Activated T-cell treated with anti-CD3 and anti-CD28 coated beads for 4 hours (primary cell): ENCODE measurements at places on chromosomes 11 and 22.

- DNase-seq = no peak
These were observed 12.5 kb upstream of the THRSP start for GRCh38 chr11:78050964-78051831.

- DNase-seq = no peak
These were observed 265.7 kb downstream of the OR4C45 start for GRCh38 chr11:50298182-50298988.

GRCh38 chr11:70437111-70437784, 38.9 kb downstream of the CTTN start:
- no peak for DNase-seq

GRCh38 chr11:95296621-95297025, 65.6 kb upstream of the SESN3 start:
- DNase-seq = no peak

DNA sequence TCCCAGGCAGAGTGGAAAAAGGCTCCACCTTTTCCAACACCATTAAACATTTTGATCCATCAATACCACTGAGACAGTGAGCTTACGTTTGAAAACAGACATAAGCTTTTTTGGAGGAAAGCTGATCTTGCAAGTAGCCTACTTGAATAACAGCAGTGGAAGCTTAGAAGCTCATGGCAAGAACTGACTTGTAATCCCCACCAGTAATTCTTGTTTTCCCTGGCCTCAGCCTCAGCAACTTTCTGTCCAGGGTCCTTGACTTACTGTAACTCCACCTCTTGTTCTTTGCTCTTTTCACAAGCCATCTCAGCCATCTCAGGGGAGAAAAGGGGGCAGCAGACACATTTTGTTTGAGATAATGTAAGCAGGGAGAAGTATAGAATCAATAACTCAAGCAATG, 12.3 kb upstream of the MPZL2 start:
- no peak for DNase-seq

GRCh38 chr11:2736577-2737225, 36.9 kb upstream of the KCNQ1OT1 start:
- no peak for DNase-seq

DNA sequence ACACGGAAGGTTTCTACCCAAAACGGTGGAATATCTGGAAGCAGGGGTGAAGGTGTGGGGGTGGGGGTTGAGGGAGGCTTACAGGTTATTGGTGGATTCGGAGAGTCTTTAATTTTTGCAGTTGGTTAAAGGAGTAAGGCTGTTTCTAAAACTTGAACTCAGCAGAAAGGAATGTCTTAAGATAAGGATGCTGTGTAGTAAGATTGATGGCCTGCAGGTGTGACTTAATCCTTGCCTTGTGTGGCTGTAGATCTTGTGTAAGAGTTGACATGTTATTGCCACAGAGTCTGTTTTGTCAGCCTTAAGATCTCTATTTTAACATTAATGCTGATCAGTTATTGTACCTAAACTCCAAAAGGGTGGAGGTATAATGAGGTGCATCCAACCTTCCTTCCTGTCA, 16.4 kb upstream of the OR6M1 start:
- DNase-seq = no peak

DNA sequence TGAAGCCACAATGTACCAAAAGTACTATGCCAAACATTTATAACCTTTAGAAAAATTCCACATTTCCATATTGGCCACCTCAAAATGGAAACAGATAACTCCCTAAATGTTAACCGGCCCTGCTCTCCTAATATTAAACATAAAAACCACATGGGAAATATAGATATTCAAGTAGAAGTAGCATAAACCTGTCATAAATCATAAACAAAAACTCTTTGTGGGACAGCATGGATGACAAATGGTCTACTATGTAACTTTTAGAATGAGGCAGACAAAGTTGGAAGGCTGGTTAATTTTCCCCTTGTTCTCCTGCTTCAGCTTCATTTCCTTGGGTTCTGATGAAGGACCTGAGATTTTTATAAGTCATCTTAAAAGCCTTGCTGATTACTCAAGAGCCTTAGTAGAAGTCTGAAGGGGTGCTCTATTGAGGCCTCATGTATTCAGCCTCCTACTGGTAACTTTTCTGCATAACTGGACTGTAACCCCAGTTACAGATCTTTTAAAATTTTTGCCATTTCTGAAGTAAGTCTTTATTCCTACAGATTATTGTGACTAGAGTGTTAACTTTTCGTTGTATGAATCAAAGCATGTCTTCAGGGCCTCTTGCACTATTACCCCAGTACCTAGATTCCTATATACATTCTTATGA, 116.4 kb downstream of the STIM1 start:
- DNase-seq = no peak

GRCh38 chr11:71562120-71562519, 3.2 kb upstream of the KRTAP5-10 start:
- DNase-seq = no peak

DNA sequence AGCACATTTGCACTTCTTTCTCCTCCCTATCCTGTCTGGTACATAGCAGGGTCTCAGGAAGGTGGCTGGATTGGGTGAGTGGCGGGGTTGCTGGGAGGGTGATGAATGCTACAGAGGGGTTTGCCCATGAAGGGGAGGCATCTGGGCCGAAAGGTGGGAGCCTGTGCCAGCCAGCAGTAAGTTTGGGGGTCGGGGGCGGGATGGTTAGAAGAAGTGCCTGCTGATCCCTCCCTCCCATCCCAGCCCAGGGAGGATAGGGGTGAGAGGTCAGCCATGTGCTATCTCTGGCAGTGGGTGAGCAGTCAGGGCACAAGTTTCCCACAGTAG, 2.8 kb downstream of the CD82 start:
- DNase-seq = no peak

GRCh38 chr11:63613517-63614135, 607 bp downstream of the PLAAT3 start:
- DNase-seq = peak; percentile 5

DNA sequence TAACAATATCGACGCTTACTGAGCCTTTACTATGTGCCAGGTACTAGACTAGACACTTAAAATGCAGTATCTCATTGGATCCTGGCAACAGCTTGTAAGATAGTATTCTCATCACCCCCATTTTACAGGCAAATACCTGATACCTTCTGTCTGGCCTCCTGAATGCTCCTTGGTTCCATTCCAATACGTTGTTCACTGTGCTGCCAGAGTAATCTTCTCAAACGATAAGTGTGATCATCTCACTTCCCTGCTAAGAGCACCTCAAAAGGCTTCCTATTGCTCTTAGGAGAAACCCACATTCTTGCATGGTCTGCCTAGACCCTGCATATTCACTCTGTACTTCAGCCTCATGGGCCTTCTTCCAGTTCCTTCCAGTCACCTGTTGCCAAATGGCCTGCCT, 1.3 kb upstream of the NRIP3 start:
- DNase-seq = no peak
